ENCODE measurements at places on chromosomes 7 and 10. TPM values are rescaled to one million over a fixed set of nuclear protein-coding genes. Genes with fewer than 3 reads are reported as not detected.

Gene TMEM229A
- not detected for total RNA-seq

Gene ANKRD26
- 11.6 TPM for total RNA-seq

Gene MYO1G
- 94.2 TPM for total RNA-seq

Gene SEC61G
- total RNA-seq: 73.9 TPM

Gene FAM131B
- 0.97 TPM for total RNA-seq

Gene TDRD1
- 0.39 TPM for total RNA-seq

Gene SCART1
- total RNA-seq: 10.5 TPM

Gene COX19
- 46.2 TPM for total RNA-seq

Gene OGDHL
- not detected for total RNA-seq

GRCh38 chr7:40551685-40552576 is 417.1 kb downstream of the SUGCT start:
- DNase-seq: no peak
- H3K27me3 ChIP-seq: no peaks in the 10 kb centered on the region
- H3K36me3 ChIP-seq: no peaks in the 10 kb centered on the region
- H3K27ac ChIP-seq: no peak overlapping the region
- H3K4me1 ChIP-seq: no peaks in the 10 kb centered on the region

DNA sequence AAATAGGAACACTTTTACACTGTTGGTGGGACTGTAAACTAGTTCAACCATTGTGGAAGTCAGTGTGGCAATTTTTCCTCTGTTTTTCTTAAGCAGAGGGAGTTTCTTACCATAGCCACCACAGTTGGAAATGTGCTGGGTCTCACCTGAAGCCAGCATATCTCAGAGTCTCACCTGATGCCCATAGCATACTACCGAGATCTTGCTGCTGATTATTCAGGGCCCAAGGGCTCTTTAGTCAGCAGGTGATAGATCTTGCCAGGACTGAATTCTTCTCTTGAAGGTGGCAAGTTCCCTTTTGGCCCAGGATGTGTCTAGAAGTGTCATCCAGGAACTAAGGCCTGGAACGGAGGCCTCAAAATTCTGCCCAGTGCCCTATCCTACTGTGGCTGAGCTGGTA is 215.4 kb downstream of the CCDC7 start:
- no peaks in the 10 kb centered on the region for H3K4me1 ChIP-seq
- H3K36me3 ChIP-seq: no peaks in the 10 kb centered on the region
- no peak overlapping the region for H3K4me3 ChIP-seq
- DNase-seq: no peak
- no peak overlapping the region for H3K27ac ChIP-seq

- H3K27me3 ChIP-seq: no peaks in the 10 kb centered on the region
- H3K27ac ChIP-seq: no peak overlapping the region
- no peak overlapping the region for H3K4me3 ChIP-seq
- no peaks in the 10 kb centered on the region for H3K4me1 ChIP-seq
Measured at GRCh38 chr7:6160191-6160623, 112.2 kb downstream of the CYTH3 start.

- no peak overlapping the region for H3K4me3 ChIP-seq
- H3K27ac ChIP-seq: no peak overlapping the region
- no peaks in the 10 kb centered on the region for H3K4me1 ChIP-seq
- H3K36me3 ChIP-seq: no peaks in the 10 kb centered on the region
Measured at GRCh38 chr10:45136256-45136655, 135.5 kb downstream of the ZNF22 start.

DNA sequence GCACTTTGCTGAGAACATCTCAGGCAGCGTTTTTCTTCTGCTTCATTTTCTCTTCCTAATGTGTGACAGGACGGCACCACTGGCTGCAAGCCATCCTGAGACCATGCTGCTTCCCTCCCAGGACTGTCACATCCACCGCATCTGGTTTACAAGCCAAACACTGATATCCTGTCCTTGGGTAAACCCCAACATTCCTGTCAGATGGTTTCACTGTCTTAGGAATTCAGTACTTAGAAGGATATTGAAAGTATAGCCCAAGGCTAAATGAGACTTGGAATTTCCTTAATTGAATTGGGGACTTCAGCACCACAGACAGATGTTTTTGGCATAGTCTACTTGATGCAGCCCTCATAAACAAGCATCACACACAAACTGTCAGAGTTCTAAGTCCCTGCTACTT is 74.2 kb upstream of the PLXNA4 start:
- DNase-seq: no peak
- H3K4me3 ChIP-seq: no peak overlapping the region
- no peak overlapping the region for H3K27ac ChIP-seq
- peaks cover 18% of the 10 kb centered on the region for H3K4me1 ChIP-seq
- H3K27me3 ChIP-seq: no peaks in the 10 kb centered on the region

- no peak overlapping the region for H3K4me3 ChIP-seq
- H3K27ac ChIP-seq: no peak overlapping the region
- no peaks in the 10 kb centered on the region for H3K27me3 ChIP-seq
- H3K4me1 ChIP-seq: peaks cover 25% of the 10 kb centered on the region
- no peak for DNase-seq
Measured at GRCh38 chr7:142457146-142457703, 199.4 kb upstream of the PRSS58 start.

GRCh38 chr7:108278776-108279175 is 148.6 kb upstream of the LAMB4 start:
- H3K4me1 ChIP-seq: no peaks in the 10 kb centered on the region
- no peaks in the 10 kb centered on the region for H3K36me3 ChIP-seq
- no peak overlapping the region for H3K4me3 ChIP-seq
- no peak for DNase-seq
- H3K27me3 ChIP-seq: no peaks in the 10 kb centered on the region

DNA sequence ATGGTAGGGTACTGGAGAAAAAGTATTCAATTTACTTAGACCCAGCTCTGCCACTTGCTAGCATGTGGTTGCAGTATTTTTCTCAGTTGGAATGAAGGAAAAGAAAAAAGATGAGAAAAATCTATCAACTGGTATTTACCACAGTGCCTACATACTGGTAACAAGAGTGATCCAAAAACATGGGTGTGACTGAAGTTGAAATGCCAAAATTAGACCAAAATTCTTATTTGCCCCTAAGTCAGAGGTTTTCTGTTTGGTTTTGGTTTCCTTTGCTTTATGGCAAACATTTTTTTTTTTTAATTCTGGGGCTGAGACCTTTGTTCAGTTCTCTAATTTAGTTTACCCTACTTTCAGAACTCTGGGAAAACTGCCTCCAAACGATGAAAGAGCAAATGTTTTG is 12.3 kb downstream of the HYCC1 start:
- H3K36me3 ChIP-seq: no peaks in the 10 kb centered on the region
- H3K4me1 ChIP-seq: peaks cover 22% of the 10 kb centered on the region
- no peak overlapping the region for H3K4me3 ChIP-seq
- no peak overlapping the region for H3K27ac ChIP-seq
- DNase-seq: no peak

DNA sequence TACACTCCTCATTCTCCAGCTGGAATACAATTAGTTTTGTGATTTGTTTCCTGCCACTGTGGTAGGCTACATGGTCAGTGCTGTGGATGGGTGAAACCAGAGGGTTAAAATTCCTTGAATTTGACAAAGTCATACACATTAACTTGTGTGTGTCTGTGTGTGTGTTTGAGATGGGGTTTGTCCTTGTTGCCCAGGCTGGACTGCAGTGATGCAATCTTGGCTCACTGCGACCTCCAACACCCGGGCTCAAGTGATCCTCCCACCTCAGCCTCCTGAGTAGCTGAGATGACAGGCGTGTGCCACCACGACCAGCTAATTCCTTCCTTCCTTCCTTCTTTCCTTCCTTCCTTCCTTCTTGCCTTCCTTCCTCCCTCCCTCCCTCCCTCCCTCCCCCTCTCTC is 24.8 kb upstream of the GIMAP8 start:
- H3K4me1 ChIP-seq: peaks cover 7% of the 10 kb centered on the region
- DNase-seq: no peak
- no peak overlapping the region for H3K4me3 ChIP-seq

DNA sequence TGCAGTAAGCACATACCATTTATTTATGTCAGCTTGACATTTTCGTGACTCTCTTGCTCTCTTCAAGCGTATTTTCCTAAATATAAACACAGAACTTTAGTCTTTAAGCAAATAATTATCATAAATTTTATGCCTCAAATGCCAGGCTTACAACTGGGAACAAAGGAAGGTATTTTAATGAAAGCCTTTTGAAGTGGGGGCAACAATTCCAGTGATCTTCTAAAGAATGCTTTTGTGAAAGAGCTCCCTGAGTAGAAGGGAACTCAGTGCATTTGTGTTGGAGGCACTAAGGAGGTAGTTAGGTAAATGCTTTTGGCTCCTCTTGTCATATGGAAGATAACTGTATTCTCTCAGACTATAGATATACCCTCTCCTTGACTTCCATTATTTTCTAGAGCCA is 104.9 kb downstream of the VPS50 start:
- no peak for DNase-seq
- H3K4me1 ChIP-seq: no peaks in the 10 kb centered on the region
- H3K36me3 ChIP-seq: no peaks in the 10 kb centered on the region
- no peaks in the 10 kb centered on the region for H3K27me3 ChIP-seq
- no peak overlapping the region for H3K27ac ChIP-seq

DNA sequence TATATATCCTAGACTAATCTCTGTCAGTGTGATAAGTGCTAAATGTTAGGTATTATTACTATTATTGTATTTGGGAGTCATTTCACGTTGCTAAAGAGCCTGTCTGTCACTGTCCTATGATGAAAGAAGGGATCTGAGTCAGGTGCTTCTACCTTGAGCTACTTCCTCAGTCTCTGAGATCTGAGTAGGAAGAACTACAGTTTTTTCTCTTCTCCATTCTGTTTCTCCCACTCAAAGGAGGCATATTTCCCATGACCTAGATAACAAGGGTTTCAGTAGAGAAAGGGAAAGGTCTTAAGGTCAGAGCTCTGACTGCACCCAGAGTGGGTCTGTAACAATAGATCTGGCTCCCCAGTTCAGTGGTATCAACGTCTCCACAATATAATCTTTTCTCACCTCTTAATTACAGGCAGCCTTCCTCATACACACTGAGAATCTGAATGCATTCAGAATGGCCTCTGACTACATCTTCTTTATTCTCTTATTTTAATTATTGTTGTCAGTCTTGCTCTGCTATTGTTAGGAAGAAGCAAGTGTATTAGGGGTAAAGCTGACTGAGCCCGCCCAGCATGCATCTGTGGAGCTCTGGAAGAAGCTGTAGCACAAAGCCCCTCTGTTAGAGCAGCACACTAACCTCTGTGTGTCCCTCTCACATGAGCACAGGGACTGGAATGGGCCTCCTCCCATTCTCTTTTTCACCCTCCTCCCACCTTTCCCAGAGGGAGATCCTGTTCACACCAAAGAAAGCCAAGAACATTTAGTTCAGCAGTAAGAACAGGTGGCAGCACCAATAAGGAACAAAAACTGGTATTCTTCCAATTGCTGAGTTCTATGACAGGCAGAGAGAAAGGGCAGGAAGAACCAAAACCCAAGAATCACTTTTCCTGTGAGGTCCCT is 38.1 kb downstream of the USP54 start:
- no peaks in the 10 kb centered on the region for H3K36me3 ChIP-seq
- DNase-seq: no peak
- H3K27me3 ChIP-seq: no peaks in the 10 kb centered on the region
- no peak overlapping the region for H3K4me3 ChIP-seq
- H3K27ac ChIP-seq: no peak overlapping the region
- H3K4me1 ChIP-seq: no peaks in the 10 kb centered on the region

- no peak for DNase-seq
- no peaks in the 10 kb centered on the region for H3K36me3 ChIP-seq
- no peak overlapping the region for H3K27ac ChIP-seq
- H3K4me3 ChIP-seq: no peak overlapping the region
Measured at GRCh38 chr7:158266426-158266816, 321.2 kb downstream of the PTPRN2 start.

DNA sequence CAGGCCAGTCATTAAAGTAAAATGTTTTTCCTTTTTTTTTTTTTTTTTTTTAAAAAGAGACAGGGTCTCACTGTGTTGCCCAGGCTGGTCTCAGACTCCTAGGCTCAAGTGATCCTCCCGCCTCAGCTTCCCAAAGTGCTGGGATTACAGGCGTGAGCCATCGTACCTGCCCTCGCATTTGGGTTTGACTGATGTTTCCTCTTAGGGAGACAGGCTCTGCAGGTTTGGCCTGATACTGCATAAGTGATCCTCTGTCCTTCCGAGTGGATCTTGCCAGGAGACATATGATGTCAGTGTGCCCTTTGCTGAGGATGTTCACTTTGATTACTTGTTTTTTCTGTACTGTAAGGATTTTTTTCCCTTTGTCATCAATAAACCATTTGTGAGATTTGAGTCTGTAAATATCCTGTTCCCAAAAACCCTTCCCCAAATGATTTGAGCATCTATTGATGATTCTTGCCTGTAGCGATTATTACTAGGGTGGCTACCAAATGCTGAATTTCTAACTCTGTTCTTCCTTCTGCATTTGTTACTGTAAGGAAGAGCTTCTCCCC is 19.7 kb downstream of the LIMK1 start:
- no peaks in the 10 kb centered on the region for H3K4me1 ChIP-seq
- no peak for DNase-seq
- H3K36me3 ChIP-seq: peaks cover 3% of the 10 kb centered on the region
- no peaks in the 10 kb centered on the region for H3K27me3 ChIP-seq
- H3K4me3 ChIP-seq: no peak overlapping the region
- no peak overlapping the region for H3K27ac ChIP-seq

- peaks cover 10% of the 10 kb centered on the region for H3K27me3 ChIP-seq
- no peak for DNase-seq
- H3K4me1 ChIP-seq: no peaks in the 10 kb centered on the region
- no peaks in the 10 kb centered on the region for H3K36me3 ChIP-seq
- H3K4me3 ChIP-seq: no peak overlapping the region
Measured at GRCh38 chr10:132192076-132192975, 5.6 kb downstream of the DPYSL4 start.

DNA sequence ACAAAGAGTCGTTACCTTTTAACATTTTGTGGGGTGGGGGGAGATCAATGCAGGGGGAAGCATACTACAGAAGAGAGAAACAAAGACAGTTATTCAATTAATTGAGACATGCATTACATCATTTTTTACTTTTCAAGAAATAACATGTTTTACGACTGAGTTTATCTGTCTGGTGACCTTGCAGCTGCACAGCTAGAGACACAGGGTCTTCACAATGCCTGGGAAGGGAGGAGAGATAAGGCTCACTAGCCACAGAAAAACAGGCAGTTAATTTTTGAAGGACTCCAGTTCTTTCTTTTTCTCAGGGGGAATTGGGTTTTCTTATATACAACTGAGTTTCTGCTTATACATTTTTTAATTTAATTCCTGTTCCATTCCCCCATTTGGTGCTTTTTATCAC is 30.1 kb downstream of the ZPBP start:
- H3K4me1 ChIP-seq: peaks cover 5% of the 10 kb centered on the region
- H3K4me3 ChIP-seq: no peak overlapping the region
- no peak for DNase-seq
- H3K27me3 ChIP-seq: no peaks in the 10 kb centered on the region
- no peaks in the 10 kb centered on the region for H3K36me3 ChIP-seq

DNA sequence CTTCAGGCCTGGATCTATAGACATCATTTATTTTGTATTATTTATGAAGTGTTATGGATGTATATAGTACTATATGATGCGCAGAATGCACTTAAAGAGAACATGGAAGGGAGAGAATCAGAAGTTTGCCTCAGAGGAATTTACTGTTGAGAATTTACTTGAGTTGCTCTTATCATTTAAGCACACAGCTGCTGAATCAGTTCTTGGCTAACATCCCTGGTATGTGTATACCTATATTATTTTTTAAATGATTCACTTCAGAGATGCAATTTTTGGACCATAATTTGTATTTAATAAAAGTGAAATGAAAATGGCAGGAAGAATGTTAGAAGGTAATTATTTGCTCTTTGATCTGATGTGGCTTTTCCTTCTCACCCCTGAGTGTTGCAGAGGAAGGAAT is 191.6 kb downstream of the BICC1 start:
- no peaks in the 10 kb centered on the region for H3K27me3 ChIP-seq
- no peaks in the 10 kb centered on the region for H3K36me3 ChIP-seq
- H3K4me3 ChIP-seq: no peak overlapping the region
- H3K4me1 ChIP-seq: no peaks in the 10 kb centered on the region
- no peak overlapping the region for H3K27ac ChIP-seq

All from CD4-positive, alpha-beta memory T cell (primary cell).